ENCODE measurements at places on chromosomes 1 and 21.

- no peak for DNase-seq
These were observed 60.4 kb downstream of the CC2D1B start for GRCh38 chr1:52305417-52306226.

DNA sequence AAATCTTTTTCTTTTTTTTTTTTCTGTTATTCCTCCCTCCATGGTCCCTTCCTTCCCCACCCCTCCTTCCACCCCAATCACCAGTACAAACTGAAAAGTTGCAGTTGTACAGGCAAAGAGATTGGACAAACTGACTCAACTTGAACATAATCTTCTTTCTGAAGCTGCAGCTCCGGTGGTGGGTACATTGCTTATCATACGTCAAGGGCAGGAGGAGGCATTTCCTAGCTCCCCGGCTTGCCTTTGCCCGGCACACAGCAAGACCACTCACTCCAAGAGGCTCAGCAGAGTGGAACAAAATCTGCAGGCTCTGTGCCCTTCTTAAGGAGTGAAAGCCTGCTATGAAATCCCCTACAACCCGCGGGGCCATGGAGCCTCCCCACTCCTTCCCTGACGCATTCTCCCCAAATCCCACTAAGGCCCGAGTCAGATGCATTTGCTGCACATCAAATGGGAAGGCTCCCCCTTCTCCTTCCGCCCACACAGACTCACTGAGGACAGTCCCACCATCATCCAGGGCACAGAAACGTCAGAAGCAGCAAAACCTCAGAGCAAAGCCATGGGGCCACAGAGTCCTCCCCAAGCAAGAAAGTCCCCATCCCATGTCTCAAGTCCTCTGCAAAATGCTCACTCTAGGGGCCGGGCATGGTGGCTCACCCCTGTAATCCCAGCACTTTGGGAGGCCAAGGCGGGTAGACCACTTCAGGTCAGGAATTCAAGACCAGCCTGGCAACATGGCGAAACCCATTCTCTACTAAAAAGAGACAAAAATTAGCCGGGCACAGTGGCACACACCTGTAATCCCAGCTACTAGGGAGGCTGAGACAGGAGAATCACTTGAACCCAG lies 45.9 kb downstream of the SYF2 start:
- DNase-seq: no peak

GRCh38 chr1:109392788-109393616 lies 4.7 kb downstream of the SORT1 start:
- DNase-seq: peak; percentile 83

DNA sequence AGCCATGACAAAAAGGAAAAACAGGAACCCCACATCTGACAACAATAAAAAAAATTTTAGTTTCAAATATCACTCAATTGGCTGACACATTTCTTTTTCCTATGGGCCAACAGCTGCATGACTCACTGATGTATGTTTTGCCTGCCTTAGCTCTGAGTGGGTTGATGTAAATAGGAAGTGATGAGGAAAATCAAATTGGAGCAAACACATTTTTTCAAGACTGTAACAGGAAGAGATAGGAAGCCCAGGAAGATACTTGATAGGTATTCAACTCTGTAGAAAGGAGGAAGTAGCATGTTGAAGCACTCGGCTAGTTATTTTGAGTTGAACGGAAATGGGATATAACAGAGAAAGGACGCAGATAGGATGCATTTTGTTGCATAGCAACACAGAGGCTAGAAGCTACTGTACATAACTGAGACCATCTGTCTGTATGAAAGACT lies 168.0 kb upstream of the NR5A2 start:
- peak; percentile 75 for DNase-seq

DNA sequence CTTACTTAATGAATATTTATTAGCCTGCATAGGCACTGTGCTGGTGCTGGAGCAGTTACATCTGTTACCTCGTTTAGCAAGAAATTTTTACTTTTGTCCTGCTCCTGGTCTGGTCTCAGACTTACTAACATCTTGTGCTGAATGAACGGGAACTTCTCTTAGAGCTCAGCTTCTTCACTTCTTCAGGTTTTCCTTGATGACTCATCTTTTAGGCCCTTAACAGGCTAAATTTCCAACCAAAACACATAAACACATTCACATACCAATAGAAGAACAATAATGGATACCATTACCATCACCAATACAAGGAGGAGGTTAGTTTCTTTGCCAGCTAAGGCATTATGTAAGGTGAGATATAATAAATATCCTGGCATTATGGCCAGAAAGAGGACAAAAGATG lies 68.9 kb downstream of the IFI44 start:
- DNase-seq: peak; percentile 58

DNA sequence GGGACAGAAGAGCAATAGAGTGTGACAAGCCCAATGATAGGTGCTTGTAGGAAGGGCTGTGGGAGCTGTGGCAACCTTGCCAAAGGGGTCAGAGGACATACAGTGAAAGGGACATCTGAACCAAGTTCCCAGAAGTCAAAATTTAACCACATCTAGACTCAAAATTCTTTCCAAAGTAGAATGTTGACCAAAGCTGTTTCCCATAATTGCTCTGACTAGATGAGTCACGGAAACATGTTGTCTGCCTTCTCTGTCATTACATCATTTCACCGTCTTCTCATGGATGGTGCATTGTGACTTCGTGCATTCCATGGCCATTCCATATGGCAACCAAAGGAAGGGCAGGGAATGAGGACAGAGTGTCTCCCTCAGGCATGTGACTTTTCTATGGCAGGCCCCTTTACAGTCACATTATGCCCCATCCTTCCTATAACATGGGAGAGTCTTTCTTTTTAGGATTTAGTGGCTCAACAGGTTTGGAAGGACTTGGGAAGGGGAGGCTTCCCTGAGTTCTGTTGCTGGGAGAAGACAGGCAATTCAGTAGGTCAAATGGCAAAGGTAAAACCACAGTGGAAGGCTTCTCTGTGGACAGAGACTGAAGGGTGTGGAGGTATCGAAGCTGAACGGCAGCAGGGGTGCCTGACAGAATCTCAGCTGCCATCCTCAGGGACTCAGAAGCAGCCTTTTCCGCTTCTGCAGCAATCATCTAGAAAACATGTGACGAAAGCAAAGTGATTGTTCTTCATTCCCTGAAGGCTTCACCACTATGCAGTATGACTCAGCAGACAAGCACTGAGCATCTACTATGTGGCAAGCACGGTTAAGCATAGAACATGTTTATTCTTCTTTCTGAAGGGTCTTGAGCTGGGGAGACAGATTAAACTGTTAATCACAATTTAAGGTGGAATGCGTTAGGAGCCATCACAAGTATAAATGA lies 24.7 kb downstream of the NPHS2 start:
- peak; percentile 66 for DNase-seq

GRCh38 chr1:231896806-231897205 lies 270.2 kb downstream of the DISC1 start:
- no peak for DNase-seq

DNA sequence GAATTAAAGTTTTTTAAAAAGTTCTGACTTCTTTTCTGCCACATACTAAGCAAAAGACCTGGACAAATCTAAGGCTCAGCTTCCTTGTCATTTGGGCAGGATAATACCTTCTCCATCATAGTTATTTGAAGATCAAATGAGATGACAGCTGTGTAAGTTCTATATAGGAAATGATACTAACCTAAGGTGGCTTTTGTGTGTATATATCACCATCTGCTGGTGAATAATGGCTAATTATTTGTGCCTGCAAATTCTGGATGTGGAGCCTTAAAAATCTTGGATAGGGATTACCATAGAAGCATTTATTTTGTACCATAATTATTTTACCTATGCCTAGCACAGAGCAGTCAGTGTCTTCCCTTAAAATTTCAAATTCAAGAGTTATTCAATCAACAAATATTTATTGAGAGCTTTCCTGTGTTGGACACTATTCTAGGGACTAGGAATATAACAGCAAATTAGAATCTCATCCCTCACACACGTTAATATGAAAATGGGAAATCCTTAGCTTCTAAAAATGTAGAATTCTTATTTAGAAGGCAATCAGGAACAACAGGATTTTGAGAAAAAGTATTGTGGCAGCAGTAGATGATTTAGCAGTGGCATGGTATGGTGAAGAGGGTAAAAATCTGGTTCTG lies 89.8 kb downstream of the TMEM200B start:
- peak; percentile 60 for DNase-seq

DNA sequence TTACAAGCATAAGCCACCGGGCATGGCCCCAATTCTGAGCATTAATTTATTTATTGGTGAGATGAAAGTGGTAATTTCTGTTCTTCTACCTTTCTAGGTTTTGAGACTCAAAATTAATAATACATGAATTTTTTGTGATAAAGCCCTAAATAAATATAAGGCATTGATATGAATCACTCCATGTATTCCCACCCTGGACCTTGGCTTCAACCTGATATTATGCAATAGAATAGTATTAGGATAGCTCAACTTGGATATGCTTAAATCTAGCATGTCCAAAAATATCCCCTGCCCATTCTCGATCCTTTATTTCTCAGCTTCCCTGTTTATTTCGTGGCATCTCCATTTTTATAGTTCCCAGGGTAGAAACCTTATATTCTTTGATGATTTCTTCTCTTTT lies 2.5 kb downstream of the AGL start:
- DNase-seq: no peak

DNA sequence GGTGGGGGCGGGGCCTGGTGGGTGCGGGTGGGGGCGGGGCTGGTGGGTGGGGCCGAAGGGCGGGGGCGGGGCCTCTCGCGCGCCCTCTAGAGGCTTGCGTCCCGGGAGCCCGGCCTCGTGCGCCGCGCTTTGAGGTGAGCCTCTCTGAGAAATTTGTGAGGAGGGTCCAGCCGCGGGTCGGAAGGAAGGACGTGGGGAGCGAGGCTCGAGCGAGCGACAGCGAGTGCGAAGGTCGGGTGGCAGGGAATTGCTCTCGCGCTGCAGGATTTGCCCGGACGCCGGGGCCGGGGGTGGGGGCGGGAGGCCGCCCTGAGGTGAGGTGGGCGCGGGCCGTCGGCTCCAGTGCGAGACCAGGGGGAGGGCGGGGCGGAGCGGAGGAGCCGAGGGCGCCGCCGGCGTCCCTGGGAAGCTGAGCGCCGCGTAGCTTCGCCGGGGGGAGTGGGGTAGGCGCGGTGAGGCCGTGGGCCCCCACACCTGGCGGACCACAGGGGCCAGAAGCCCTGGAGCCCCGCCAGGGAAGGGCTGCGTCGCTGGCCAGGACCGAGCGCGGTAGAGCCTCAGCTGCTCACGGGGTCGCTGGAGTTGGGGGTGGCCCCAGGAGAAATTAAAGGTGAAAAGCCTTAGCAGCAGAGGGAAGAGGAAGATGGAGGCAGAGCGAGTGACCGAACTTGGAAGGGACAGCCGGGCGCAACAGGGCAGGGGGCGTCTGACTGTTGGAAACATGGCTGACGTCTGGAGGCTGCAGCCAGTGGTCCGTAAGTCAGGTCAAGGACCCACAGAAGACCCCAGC lies 754 bp upstream of the LSS start:
- no peak for DNase-seq

GRCh38 chr1:64540265-64540791 lies 70.4 kb downstream of the CACHD1 start:
- peak; percentile 8 for DNase-seq

GRCh38 chr1:50570066-50570468 lies 146.8 kb upstream of the DMRTA2 start:
- peak; percentile 2 for DNase-seq
